ENCODE measurements at places on chromosomes 16 and 17. TPM values are rescaled to one million over a fixed set of nuclear protein-coding genes. Genes with fewer than 3 reads are reported as not detected.

FKBP10 gene
- 65.4 TPM for total RNA-seq

DNA sequence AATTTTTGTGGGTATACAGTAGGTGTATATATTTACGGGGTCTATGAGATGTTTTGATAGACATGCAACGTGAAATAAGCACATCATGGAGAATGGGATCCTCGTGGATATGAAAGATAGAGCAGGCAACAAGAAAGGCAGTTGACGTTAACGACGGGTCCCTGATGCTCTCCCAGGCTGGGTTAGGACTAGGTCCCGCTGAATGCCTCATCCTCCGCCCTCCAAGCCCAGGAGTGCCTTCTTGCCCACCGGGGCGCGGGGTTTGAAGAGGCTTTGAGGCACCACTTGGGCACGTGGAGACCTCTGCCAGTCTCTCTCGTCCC, 9.5 kb upstream of the ZFP90 start:
- H3K4me3 ChIP-seq: peak overlapping the region; percentile 60
- no peaks in the 10 kb centered on the region for H3K27me3 ChIP-seq
- H3K4me1 ChIP-seq: peaks cover 19% of the 10 kb centered on the region
- DNase-seq: no peak
- no peaks in the 10 kb centered on the region for H3K36me3 ChIP-seq
- no peak overlapping the region for H3K27ac ChIP-seq

DNA sequence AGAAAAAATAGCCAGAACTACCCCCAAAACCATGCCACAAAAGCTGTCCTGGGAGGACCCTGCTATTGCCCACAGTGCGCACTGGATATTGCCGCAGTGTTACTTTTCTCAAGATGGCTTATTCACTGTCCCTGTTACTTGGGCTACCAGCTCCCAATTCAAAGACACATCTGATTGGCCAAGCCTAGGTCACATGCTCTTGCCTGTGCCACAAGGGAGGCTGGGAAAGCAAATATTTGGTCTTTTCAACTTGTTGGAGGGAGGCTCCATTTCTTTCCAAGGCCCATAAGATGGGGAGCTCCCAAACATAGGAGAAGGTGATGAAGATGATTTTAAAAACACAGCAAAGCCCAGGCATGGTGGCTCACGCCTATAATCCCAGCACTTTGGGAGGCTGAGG, 257.0 kb downstream of the SHISA9 start:
- no peaks in the 10 kb centered on the region for H3K36me3 ChIP-seq
- no peak for DNase-seq
- no peaks in the 10 kb centered on the region for H3K27me3 ChIP-seq
- no peak overlapping the region for H3K27ac ChIP-seq
- H3K4me3 ChIP-seq: no peak overlapping the region

KLHL10 gene
- total RNA-seq: not detected

DNA sequence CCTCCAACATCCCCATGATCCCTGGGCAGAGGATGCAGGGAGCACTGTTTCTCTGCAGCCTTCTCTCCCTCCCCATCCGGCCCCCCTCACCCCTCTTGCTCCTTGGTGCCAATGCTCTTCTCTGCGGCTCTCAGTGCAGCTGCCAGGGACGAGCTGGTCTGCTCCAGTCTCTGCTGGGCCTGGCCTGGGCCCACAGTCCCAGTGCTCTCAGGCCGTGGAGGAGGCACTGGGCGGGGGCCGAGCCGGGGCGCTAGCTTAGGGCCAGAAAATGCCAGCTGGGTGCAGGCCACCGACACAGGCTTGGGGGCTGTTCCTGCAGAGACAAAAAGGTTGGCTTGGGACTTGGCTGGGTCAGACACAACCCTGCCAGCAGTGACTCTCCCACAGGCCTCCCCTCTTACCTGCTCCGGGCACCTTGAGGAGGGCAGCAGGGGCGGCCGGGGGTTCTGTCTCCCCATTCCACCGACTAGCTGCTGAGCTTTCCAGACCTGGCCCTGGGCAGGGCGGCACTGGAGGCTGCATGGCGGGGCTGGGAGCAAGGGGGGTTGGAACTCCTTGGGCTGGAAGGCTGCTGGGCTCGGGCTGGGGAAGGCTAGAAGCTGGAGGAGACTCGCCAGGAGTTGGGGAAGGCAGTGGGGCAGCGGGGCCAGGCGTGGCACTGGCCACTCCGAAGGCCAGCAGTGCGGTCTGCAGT, 13.8 kb downstream of the CASKIN2 start:
- H3K4me1 ChIP-seq: peaks cover 8% of the 10 kb centered on the region
- H3K27me3 ChIP-seq: no peaks in the 10 kb centered on the region
- DNase-seq: no peak
- no peak overlapping the region for H3K4me3 ChIP-seq
- H3K36me3 ChIP-seq: no peaks in the 10 kb centered on the region
- peak overlapping the region; percentile 81 for H3K27ac ChIP-seq

STX1B gene
- not detected for total RNA-seq
